MV-4-11 (cell line): ENCODE measurements at places on chromosomes 5 and 9.

DNA sequence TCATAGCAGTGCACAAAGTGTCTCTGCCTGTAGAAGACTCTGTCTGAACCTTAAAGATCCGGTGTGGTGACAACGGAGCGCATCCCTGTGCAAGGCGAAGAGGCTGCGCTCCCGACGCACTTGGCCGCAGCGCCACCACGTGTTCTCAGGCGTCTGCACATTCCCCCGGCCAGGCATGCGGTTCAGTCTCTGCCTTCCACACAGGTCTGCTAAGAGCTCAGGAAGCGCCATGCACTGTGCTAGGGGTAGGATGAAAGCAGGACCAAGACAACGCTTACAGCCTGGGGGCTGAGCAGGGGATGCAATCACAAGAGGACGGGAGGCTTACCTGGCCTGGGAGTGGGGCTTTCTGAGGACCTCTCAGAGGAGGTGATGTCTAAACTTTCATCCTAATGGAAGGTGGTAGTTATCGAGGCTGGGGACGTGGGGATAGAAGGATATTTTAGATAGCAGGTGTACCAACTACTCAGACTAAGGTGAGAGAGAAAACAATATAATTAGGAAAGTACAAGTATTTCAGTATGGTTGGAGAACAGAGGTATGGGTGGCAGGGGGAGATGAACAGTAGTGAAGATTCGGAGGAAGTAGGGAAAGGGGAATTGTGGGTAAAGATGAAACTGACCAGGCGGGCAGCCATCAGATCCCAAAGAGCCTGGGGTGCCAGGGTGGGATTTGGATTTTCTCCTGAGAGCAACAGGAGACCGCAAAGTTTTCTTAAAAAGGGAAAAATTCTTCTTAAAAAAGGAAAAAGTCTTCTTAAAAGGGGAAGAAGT is 13.3 kb downstream of the CAPSL start:
- DNase-seq: peak; percentile 71

DNA sequence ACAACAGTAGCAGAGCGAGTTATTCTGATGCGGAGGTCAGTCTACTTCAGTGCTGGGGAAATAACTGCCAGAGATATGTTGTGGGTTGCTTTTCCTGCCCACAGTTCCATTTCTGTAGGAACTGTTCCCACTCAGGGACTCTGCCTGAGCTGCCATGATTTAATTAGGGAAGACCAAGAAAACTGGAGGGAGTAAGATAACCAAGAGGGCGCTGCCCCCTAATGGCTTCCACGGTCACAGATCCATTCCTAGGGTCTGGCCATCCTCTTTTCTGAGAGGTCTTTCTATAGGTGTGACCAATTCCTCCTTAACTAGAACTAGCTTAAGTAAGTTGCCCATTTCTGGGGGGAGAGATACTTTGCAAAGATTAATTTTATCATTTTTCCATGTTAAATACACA is 125.9 kb downstream of the APBA1 start:
- no peak for DNase-seq

GRCh38 chr9:76135902-76136301 is 245.4 kb downstream of the PCSK5 start:
- DNase-seq: no peak

DNA sequence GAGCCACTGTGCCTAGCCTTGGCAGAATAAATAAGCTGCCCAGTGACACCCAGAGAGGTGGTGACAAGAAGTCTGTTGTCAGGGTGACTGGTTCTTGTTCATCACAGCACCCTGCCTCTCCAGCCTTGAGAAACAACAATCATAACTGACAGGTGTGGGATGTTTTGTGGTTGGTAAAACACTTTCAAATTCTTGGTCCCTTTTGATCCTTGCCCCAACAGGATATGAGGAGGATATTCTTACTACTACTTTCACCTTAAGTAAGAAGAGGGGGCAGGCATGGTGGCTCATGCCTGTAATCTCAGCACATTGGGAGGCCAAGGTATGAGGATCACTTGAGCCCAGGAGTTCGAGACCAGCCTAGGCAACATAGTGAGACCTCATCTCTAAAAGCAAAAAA is 14.2 kb upstream of the FRRS1L start:
- no peak for DNase-seq

GRCh38 chr5:33662722-33663427 is 222.1 kb downstream of the TARS1 start:
- no peak for DNase-seq

- DNase-seq: no peak
Observed at GRCh38 chr5:112005623-112005930, 248.6 kb upstream of the NREP start.

GRCh38 chr9:96441798-96442445 is 8.0 kb upstream of the HABP4 start:
- DNase-seq: peak; percentile 71

DNA sequence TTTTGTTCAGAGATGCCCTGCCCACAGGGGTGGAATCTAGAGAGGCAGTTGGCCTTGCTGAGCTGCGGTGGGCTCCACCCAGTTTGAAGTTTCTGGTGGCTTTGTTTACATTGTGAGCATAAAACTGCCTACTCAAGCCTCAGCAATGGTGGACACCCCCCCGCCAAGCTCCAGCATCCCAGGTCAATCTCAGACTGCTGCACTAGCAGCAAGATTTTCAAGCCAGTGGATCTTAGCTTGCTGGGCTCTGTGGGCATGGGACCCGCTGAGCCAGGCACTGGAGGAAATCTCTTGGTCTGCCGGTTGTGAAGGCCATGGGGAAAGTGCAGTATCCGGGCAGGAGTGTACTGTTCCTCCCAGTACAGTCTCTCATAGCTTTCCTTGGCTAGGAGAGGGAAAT is 55.5 kb downstream of the MINAR2 start:
- no peak for DNase-seq

DNA sequence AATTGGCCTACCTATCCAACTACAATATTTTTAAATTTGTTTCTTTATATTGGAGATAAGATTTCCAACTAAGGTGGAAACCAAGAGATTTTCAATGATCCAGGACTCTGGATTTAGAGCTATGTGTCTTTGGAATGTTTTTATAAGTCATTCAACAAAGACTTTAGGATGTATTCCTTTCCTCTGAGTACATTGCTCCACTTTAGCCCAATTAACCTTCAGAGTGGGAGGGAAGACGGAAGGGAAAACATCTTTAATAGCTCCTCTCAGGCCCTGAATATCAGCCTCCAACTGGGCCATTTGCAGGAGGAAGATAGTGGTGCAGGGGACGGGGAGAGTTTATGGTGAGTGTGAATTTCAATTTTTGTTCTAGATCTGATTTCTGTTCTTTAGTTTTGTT is 239.2 kb downstream of the PIK3R1 start:
- DNase-seq: no peak

- DNase-seq: peak; percentile 88
Observed at GRCh38 chr9:34169125-34169524, 9.7 kb upstream of the UBAP1 start.

DNA sequence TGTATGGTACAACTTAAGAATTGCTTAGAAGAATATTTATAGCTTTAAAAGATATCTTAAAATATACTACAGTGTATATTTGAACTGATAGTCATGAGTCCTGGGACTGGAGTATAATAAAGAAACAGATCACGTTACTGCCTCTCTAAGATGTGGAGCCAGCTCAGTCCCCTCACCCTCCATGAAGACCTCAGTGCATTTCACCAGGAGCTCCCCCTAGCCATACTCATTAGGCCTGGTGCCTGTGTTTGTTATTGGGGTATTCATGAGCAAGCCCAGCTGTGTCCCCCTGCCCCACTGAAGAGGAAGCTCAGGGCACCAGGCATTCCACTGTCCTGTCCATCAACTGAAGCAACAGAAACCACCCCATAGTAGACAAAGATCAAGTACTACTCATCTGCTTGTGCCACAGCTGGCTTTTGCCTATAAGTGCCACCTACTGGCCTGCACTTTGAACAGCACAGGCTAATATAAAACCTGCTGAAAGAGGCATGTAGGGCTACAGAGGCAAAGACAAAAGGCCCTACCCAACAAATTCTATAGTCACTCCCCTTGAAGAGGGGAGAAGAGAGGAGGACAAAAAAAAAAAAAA is 850.2 kb upstream of the NUDT12 start:
- peak; percentile 37 for DNase-seq
